ENCODE measurements at places on chromosomes 7 and 10.

DNA sequence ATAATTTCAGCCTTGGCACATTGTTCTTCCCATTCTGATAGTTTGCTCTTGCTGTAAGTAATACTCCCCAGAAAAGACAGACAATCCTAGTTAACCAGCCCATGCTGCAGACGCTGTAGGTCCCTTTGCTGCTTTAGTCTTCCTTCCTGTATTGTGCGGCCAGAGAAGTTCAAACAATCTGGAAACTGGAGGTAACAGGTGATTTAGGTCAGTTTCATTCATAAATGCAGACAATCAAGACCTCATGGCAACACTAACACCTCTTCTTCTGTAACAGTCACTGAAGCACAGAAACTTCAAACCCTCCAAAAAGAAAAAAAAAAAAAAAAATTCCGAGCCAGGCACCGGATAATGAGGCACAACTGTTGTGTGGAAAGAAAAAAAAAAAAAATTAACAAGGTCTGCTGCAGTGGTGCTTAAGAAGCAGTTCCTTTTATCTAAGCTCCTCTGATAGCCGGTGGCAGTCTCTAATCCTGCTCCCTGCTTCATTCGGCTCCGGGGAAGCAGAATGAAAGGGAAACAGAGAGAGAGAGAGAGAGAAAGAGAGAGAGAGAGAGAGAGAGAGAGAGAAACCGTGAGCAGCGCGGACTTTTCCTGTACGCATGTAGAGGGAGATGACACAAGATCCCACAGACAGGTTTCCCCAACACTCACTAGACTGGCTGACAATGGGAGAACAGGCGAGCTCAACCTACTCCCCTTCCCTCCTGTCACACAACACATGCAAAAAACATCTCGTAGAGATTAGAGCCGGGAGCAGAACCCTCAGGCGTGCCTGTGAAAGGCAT lies at the start of gene SEMA3A:
TSS of gene SEMA3A (minus strand) at position 306 of the 788 bp plus-strand sequence. CDS start at position 103, 203 bp downstream.
- peak within 1 kb of the TSS; percentile 89 for H3K4me3 ChIP-seq
- H3K27ac ChIP-seq: peak within 1 kb of the TSS; percentile 17
- DNase-seq: peak; percentile 14
- peaks cover 17% of the 10 kb centered on the region for H3K27me3 ChIP-seq
- peaks cover 25% of the 10 kb centered on the region for H3K4me1 ChIP-seq

DNA sequence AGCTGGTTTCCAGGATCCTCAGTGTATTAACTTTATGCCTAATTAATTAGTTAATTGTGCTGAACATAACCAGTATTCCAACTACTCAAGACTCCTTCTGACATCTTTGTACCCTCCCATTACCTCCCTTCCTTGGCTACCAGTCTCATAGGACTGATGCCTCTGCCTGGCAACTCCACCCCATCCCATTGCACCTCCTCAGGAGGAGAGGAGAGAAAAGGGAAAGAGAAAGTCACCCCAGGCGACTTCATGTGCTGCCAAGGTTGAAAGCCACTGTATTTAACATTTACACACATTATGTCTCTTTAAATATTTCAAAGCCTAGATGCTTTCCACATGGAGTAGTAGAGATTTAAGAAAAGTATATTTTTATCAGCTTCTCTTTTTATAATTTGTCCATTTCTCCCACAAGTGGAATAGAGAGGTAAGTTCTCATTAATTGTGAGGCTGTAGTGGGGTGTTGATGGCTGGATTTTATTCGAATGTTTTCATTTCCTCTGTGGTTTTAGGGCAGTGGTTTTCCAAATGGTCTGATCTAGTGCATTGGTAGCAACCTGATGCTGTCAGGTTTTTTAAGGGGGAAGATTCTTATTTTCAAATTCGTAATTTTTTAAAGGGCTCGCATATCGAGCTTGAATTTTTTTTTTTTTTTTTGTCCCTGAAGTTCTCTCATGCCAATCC lies 148.0 kb downstream of the BICC1 start:
- DNase-seq: no peak
- no peaks in the 10 kb centered on the region for H3K36me3 ChIP-seq
- H3K4me1 ChIP-seq: no peaks in the 10 kb centered on the region
- H3K27ac ChIP-seq: no peak overlapping the region
- no peaks in the 10 kb centered on the region for H3K27me3 ChIP-seq

GRCh38 chr10:49512121-49512809 lies 26.7 kb downstream of the ERCC6 start:
- H3K4me3 ChIP-seq: no peak overlapping the region
- no peak for DNase-seq
- H3K36me3 ChIP-seq: peaks cover 22% of the 10 kb centered on the region
- H3K4me1 ChIP-seq: peaks cover 22% of the 10 kb centered on the region
- H3K27ac ChIP-seq: no peak overlapping the region
- H3K27me3 ChIP-seq: peaks cover 2% of the 10 kb centered on the region

DNA sequence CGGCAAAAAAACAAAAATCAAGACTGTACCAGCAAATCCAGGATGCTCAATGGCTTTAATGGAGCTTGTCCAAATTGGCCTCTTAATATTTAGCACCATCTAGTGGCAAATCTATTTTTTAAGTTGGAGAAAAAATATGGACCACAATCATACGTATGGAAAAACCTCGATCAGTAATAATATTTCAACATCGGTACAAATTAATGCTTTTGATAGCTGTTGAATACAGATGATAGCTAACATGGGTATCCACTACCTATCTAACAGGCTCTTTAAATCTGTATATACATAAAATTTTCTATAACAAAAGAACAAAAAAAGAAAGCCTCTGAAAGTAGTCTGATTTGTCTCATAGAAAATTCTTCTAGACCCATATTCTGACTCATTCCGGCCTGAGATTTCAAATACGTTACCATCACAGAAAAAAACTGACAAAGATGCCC lies 29.2 kb downstream of the COA1 start:
- H3K4me3 ChIP-seq: no peak overlapping the region
- H3K4me1 ChIP-seq: peaks cover 46% of the 10 kb centered on the region
- peaks cover 27% of the 10 kb centered on the region for H3K36me3 ChIP-seq
- no peaks in the 10 kb centered on the region for H3K27me3 ChIP-seq
- DNase-seq: no peak

- peaks cover 16% of the 10 kb centered on the region for H3K36me3 ChIP-seq
- peak overlapping the region; percentile 98 for H3K4me3 ChIP-seq
- H3K27me3 ChIP-seq: no peaks in the 10 kb centered on the region
- peak; percentile 79 for DNase-seq
- H3K27ac ChIP-seq: peak overlapping the region; percentile 98
- peaks cover 44% of the 10 kb centered on the region for H3K4me1 ChIP-seq
Observed at GRCh38 chr10:11162828-11163599, 145.3 kb downstream of the CELF2 start.

DNA sequence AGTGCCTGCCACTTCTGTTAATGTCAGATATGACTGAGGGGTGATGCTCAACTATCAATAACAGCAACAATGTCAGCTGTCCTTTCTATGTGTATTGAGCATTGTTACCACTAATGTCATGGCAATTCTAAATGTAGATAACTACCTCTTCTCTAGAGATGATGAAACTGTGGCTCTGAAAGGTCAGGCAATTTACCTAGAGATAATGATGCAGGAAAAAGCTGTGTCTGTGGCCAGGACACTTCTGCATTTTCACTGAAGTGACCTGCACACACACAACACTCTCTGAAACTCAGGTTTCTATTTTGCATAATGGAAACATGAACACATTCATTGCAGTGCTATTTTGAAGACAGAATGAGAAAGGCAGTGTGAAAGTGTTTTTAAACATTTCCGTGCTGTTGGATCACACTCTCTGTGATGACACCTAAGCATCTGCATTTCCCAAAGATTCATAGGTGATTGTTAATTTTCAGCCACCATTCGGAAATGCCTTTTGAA lies 148.2 kb downstream of the KCND2 start:
- no peak overlapping the region for H3K27ac ChIP-seq
- H3K4me1 ChIP-seq: no peaks in the 10 kb centered on the region
- no peak overlapping the region for H3K4me3 ChIP-seq

DNA sequence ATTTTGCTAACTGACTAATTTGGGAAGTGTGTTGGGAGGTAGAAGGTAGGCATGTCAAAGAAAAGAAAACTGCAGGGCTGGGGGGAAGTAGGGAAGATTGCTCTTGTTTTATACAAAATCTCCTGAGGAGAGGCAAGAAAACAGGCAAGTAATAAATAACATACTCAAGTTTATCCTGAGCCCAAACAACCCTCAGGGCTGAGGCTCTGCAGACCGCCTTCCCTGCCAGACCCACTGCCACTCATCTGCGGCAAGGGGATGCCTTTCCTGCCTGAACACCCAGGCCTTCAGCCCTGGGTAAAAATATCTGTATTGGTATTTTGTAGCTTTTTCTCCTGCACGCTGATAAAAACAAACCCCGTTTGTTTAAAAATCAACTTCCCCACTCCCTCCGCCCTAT lies 399.8 kb upstream of the NFE2L3 start:
- H3K4me3 ChIP-seq: no peak overlapping the region
- DNase-seq: no peak
- H3K27ac ChIP-seq: no peak overlapping the region
- no peaks in the 10 kb centered on the region for H3K4me1 ChIP-seq
- H3K36me3 ChIP-seq: no peaks in the 10 kb centered on the region

GRCh38 chr10:34884272-34884952 lies 69.3 kb upstream of the PARD3 start:
- no peaks in the 10 kb centered on the region for H3K36me3 ChIP-seq
- H3K4me1 ChIP-seq: no peaks in the 10 kb centered on the region
- no peak overlapping the region for H3K4me3 ChIP-seq
- no peak for DNase-seq
- no peak overlapping the region for H3K27ac ChIP-seq

DNA sequence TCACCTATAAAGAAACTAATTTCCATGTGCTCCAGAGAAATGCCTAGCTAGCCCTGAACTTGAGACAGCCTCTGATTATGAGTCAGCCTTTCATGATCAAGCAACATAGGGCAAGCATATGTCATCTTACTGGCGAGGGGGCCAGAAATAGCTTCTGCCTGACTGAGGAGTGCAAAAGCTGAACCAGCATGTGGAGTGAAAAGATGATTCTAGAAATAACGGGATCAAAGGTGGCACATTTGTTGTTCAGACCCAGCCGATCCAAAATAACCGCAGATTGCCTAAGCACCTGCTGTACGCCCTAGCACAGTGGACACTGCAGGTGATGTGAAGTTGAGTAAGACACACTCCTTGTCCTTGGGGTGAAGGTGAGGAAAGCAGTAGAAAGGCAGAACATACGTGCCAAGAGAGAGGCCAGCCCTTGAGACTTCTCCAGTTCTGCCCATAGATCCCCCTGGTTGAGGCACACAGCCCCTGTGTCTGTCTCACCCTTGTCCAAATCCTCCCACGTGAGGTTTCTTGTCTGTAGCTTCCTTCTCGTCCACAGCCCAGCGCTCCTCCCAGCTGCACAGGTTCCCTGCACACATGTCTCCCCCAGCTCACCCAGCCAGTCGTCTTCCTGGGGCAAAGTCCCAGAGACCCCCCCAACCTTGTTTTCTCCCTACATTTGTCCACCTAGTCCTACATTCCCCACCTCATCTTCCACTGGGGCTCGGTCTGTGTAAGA lies 2.8 kb upstream of the BCL7B start:
- peaks cover 24% of the 10 kb centered on the region for H3K4me1 ChIP-seq
- no peak overlapping the region for H3K4me3 ChIP-seq
- peaks cover 9% of the 10 kb centered on the region for H3K36me3 ChIP-seq
- no peak overlapping the region for H3K27ac ChIP-seq
- no peak for DNase-seq

DNA sequence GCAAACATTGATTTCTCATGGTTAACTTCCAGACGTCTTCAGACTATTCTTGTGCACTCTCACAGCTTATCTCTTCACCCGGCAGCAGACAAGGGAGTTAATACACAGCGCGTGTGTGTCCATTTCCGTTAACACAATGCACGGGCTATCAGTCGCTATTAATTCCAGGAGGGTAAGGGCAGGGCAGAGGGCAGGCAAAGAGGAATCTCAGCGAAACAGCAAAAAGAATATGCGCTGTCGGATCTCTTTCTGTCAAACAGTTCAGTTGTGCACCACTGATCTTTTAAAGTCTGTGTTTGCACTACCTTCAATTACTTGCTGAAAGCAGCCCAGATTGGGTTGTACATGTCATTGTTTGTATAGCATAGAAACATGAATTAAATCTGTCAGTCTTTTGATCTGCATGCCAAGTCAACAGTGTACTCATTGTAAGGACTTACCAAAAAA lies 41.1 kb upstream of the CABCOCO1 start:
- H3K36me3 ChIP-seq: no peaks in the 10 kb centered on the region
- no peak overlapping the region for H3K4me3 ChIP-seq
- H3K4me1 ChIP-seq: no peaks in the 10 kb centered on the region
- no peak overlapping the region for H3K27ac ChIP-seq
- DNase-seq: no peak

DNA sequence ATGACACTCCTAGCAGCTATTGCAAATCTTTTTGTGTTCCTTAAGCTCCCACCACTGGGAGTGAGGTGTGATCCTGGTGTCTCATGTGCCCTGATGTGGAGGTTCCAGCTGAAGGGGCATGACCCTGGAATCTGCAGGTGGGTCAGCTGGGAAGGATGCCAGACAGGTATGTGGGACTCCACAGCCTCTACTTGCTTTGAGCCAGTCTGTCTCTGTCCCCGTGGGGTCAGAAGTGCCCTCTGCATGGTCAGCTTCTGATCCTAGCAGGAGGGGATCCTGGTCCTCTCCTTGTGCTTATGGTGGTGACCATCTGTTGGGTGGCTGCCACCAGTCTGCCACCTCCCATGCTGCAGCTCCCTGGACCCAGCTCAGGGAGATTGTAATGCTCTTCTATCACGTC lies 51.1 kb upstream of the COMTD1 start:
- no peak overlapping the region for H3K4me3 ChIP-seq
- H3K36me3 ChIP-seq: no peaks in the 10 kb centered on the region
- H3K27ac ChIP-seq: no peak overlapping the region
- H3K4me1 ChIP-seq: no peaks in the 10 kb centered on the region

- H3K36me3 ChIP-seq: peaks cover 9% of the 10 kb centered on the region
- peaks cover 4% of the 10 kb centered on the region for H3K27me3 ChIP-seq
- peak overlapping the region; percentile 78 for H3K4me3 ChIP-seq
- peaks cover 16% of the 10 kb centered on the region for H3K4me1 ChIP-seq
Observed at GRCh38 chr10:70131560-70131937, 1.1 kb downstream of the AIFM2 start.

GRCh38 chr10:24848195-24848594 lies 104.2 kb downstream of the PRTFDC1 start:
- peaks cover 7% of the 10 kb centered on the region for H3K4me1 ChIP-seq
- H3K27ac ChIP-seq: no peak overlapping the region
- no peak overlapping the region for H3K4me3 ChIP-seq
- no peak for DNase-seq
- H3K36me3 ChIP-seq: no peaks in the 10 kb centered on the region
- H3K27me3 ChIP-seq: peaks cover 18% of the 10 kb centered on the region

GRCh38 chr10:29987471-29987870 lies 71.9 kb downstream of the JCAD start:
- peaks cover 27% of the 10 kb centered on the region for H3K27me3 ChIP-seq
- H3K4me1 ChIP-seq: no peaks in the 10 kb centered on the region

GRCh38 chr7:80467069-80467468 lies 44.8 kb downstream of the GNAT3 start:
- no peak overlapping the region for H3K4me3 ChIP-seq
- H3K27me3 ChIP-seq: no peaks in the 10 kb centered on the region
- no peaks in the 10 kb centered on the region for H3K4me1 ChIP-seq
- no peak overlapping the region for H3K27ac ChIP-seq
- no peak for DNase-seq

DNA sequence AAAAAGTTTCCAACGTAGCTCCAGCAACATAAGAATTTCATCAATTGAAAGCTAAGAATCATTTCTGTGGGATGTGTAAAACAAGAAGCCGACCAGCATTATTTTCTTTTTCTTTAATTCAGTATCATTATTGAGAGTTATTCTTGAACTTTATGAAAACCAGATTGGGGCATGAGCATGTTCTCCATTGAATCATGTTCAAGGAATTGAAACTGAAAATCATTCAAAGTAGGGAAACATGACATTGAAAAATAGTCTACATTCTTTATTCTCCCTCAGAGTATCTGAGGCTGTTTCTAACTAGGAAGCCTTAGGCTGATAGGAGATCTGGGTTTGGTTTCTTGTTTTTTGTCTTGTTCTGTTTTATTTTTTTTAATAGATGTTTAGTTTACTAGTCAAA lies 253.7 kb downstream of the DYNC1I1 start:
- no peak for DNase-seq
- peaks cover 8% of the 10 kb centered on the region for H3K4me1 ChIP-seq
- H3K27ac ChIP-seq: no peak overlapping the region
- no peaks in the 10 kb centered on the region for H3K36me3 ChIP-seq
- no peaks in the 10 kb centered on the region for H3K27me3 ChIP-seq
